ENCODE measurements at places on chromosomes 1 and 21.

DNA sequence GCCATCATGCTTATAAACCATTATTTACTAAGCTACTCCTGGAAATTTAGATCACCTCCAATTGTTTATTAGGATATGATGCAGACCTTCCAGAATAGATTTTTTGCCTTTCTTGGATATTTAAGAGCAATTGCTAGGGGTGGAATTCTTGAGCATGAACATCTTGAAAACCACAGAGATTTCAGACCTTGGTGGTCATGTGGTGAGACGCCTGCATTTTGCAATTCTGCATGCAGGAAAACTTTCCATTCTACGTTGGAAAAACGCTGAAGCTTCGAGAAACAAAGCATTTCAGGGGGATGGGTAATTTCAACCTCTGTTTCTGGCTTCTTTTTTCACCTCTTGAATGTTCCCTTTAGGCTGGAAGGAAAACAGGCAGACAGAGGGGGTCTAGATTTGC, 596.3 kb downstream of the KIF26B start:
- no peak for DNase-seq

DNA sequence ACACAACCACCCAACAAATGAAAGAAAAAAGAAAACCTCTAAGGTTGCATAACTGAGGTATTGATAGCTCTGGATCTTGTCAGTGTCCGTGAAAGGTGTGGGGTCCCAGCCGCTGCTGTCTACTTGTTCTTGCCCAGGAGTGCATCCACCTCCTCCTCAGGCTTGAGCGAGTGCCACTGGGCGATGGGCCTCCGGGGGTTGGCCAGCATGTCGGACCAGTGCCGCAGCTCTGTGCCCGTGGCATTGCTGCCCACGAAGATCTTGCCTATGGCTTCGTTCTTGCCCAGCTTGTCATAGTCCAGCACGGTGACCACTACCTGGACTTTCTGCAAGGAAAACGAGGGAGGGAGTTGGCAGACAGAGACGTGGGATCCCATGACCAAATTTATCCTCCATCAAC, 113.6 kb downstream of the SYT2 start:
- no peak for DNase-seq

DNA sequence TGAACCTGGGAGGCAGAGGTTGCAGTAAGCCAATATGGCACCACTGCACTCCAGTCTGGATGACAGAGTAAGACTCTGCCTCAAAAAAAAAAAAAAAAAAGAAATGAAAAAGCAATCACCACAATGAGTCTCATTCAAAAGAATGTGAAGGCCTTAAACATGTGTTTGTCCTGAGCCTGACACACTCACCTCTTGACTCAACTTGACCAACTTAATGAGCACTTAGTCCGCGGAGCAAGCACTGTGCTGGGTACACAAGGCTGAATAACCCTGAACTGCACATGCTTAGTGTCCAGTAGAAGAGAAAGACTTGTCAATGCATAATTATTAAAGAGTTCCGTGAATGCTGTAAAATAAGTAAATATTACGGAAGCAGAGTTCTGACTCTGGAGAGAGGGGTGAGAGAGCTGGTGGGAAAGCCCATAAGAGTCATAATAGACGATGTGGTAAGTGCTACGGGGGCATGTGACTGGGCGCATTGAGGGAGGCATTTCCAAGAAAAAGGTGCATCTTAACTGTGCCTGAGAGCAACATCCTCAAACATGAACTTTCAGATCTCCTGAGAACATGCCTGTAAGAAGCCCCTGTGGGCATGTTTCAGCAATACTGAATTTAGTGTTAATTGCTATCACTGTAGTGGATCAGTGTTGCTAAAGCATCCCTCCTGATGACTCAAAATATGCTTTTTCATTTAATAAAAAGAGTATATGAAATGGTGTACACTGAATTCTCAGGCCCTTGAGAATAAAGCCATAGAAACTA, 27.2 kb downstream of the MCOLN2 start:
- DNase-seq: no peak

DNA sequence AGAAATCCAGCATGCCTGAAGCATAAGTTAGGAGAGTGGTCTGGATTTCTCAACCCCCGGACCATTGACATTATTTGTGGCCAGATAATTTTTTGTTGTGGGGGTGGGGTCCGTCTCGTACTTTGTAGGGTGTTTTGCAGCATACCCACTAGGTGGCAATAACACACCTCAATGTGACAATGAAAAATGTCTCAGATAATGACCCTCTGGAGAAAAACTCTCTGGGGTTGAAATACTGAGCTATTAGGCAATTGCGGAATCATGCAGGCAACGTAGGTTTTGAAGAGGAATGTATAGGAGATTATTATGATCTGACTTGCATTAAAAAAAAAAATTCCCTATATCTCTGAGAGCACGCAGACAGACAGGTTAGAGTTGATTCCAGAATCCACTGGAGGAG, 25.3 kb upstream of the RRP15 start:
- no peak for DNase-seq

DNA sequence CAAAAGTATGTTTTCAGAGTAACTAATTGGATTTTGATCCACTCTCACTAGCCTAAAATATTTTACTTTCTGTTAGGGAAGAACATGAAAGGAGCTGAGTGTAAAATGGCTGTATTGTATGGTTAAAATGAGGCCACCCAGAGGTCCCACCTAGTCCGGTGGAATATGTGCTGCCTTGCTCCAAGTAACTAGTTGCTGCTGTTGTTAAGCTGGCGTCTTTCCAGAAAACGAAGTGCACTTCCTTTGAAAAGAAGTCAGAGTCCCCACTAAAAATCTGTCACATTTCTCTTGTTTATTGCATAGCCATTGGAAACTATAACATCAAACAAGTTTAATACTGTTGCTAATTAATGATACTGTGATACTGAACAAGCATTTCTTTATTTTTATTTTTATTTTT, 3.2 kb downstream of the SLC25A33 start:
- DNase-seq: no peak

GRCh38 chr21:14758849-14759248, 212.7 kb upstream of the SAMSN1 start:
- no peak for DNase-seq

DNA sequence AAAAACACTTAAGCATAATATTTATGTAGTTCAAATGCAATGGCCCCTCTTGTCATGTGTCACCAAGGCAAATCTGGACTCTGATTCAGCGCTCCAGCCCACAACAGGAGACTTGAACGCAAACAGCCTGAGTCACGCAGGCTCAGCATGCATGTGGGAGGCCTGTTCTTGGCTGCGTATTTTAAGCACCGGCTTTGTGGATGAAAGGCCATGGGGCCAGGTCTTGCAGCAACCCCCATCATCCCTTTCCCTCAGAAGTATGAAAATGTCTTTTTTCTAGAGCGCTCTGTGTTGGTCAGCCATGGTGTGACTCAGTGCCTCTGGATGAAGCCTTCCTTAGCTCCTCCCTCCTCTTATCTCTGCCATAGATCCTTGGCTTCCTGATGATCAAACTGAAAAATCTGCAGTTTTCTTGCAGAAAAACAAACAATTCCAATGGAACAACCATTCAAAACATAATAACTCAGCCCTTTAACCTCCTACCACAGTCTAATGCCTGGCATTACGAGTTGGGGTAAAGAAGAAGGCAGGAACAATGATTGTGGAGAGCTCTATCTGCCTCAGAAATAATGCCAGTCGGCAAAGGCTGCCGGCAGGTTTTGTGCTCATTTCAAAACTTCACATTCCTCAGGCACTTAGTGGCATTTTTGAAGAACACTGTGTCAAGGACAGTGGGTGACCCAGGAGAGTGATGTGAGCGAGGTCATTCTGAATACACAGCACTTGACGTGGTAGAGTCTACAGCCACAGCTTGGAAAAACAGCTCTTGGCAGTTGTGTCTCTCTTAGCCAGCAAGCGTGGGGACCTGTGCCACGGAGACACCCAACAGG, 167.5 kb downstream of the CLIC6 start:
- DNase-seq: no peak

- no peak for DNase-seq
Observed at GRCh38 chr1:191034132-191034531, 556.5 kb upstream of the BRINP3 start.

GRCh38 chr1:109878531-109879104, 32.0 kb upstream of the CSF1 start:
- DNase-seq: no peak

DNA sequence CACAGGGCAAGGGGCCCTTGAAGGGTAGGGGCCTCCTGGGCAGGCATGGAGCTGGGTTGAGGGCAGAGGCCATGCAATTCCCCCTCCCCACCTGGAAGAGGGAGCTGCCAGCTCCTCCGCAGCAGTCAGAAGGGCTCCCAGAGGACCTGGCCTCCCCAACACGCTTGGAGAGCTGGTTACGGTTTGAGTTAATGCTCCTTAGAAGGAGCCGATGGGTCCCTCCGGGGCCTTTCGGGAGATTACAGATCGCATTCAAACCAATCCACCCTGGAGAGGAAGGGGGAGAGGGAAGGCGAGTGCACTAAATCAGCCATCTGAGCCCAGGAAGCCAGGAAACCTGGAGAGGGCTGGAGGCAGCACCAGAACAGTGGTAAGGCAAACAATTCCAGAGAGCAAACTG, 106.3 kb upstream of the CSF3R start:
- no peak for DNase-seq

DNA sequence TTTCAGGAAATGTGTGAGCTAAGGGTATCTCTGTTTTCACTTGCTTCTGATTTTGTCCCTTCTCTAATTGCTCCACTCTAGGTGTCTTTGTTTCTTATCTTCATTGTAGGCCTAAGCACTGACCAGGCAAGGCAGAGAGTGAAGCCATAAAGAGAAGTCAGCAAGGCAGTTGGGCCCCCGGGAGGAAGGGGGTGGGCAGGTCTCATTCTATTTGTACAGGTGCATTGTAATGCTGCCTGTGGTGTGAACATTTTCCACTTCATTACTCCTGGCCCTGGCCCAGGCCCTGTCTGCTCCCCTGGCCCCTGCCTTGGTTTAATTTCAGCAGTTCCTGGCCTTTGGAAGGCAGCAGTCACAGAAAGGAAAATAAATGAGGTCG, 86.4 kb upstream of the JUN start:
- DNase-seq: no peak

- DNase-seq: no peak
Observed at GRCh38 chr1:11828511-11828910, 19.1 kb downstream of the NPPA start.

DNA sequence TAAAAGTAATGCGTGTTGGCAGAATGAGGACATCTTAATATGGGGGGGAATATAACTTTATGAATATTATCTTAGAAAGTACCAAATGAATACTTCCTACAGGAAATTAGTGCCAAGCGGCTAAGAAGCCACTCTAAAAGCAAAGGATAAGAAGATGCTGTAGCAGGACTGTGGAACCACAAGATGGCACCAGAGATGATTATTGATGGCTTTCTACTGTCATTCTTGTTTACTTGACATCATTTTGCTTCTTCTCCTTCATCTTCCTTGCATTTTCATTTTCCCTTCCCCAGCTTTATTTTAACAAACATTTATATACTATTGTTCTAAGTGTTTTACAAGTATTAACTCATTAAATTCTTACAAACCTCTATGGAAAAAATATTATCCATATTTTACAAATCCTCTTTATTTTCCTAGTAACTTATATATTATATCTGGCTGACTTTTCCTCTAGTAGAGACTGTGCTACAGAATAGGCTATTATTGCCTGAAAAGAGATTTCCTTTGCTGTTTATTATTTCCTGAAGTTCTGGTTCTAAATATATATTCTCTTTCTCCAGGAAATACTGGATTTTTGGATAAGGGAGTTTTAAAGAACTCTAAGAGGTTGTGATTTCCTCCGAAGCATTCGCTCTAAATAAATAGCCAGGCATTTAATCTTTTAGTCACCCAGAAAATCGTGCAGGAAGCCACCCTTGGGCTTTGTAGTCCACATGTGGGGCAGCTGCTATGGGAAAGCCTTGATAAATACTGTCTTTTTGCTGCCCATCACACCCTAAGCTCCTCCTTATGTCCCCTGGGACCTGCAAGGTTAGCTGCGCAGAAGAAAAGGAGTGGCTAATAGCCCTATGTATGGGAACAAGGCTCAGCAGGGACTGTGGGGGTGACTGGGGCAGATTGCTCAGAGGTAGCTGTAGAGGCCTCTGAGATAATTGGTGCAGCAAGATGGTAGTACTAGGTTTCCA, 69.8 kb downstream of the TPR start:
- DNase-seq: no peak

- no peak for DNase-seq
Observed at GRCh38 chr1:198220428-198220827, 63.6 kb downstream of the NEK7 start.

DNA sequence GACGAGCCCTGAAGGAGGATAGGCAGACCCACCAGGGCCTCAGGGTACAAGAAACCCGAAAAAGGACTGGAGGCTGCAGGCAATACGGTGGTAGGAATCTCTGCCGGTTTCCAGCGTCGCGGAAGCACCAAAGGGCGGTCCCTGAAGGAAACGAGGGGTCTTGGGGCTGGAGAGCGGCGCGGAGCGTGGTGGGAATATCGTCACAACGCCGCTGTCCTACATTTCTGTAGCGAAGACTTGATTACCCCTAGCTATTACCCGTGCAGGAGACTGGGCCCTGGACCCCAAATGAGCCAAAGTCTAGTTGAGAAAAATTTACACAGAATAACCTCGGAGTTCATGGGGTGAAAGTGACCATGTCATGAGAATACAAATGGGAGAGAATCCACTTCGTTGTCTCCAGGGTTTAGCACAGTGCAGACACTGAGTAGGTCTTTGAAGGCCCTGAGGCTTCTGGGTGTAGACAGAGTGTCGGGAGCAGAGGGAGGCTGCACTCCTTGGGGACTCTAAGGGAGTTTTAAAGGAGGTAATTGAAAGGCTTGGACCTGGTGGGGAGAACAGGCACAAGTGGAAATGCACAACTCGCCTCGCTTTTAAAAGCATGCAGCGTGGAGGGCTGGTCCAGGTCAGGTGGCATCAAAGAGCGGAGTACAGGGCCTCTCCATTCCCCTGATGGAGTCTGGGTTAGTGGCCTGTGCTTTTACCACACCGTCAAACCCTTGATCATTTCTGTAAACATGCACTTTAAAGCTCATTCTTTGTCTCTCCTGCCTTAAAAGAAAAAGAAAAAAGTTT, 1.5 kb downstream of the ATP1A1 start:
- DNase-seq: no peak

GRCh38 chr1:70196333-70196732, 9.0 kb downstream of the LRRC40 start:
- DNase-seq: no peak

GRCh38 chr1:228899421-228899956, 164.2 kb downstream of the RHOU start:
- DNase-seq: no peak
